Stimulated activated CD4-positive, alpha-beta T cell treated with anti-CD3 and anti-CD28 coated beads, Interleukin-1b, Interleukin-23, amount 100 ng/mL, for 24 hours (primary cell): ENCODE measurements at places on chromosomes 7 and 10.

DNA sequence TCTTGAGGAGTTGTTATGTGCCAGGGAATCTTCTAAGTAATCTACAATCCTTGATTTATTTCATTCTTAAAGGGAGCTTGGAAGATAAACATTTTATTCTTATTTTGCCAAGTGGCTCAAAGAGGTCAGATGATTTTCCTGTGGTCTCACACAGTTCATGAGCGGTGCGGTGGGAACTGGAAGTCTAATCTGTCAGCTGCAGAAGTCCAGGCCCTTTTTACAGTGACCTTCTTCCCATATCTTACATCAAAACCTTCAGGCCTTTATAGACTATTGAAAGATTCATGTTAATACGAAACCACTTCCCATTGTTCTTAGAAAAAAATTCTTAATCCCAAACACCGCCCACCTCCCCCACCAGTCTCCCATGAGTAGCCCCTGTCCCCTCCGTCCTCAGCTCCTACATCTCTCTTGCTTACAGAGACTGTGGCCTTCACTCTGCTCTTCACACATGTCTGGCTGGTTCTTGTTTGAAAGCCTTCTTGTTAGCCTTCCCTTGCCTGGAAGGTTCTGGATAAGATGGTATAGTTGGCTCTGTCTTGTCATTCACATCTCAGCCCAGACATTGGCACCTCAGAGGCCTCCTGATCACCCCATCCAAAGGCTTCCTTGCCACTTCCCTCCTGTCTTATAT is 61.5 kb downstream of the ITGA8 start:
- DNase-seq = no peak

DNA sequence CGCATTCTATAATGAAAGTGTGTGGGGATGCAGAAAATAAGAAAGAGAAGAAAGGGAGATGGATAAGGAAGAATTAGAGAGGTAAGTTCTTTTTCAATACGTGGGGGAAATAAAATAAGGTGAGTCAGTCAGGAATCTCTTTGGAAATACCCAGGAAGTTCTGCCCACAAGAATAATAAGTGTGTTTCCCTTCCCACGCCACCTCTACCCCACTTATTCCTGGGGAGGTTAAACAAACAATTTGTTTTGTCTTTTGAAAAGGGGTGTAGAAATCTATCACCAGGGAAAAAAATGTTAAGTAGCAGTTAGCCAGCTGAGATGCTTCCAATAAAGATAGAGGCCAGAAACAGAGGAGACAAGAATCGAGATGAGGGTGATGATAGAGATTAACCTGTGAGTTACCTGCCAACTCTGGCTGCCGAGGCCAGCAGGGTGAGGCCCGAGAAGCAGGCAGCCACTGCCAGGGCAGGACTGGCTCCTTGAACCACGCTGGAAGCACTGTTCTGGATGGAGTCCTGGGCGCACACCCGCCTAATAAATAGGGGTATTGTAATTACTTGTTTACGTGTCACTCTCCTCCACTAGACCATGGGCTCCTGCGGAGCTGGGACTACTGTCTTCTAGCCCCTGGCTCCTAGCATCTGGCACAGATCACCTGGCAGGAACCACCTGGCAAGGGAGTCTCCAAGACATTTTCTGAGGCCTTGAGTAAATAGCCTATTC is 191.3 kb downstream of the FGFR2 start:
- no peak for DNase-seq

DNA sequence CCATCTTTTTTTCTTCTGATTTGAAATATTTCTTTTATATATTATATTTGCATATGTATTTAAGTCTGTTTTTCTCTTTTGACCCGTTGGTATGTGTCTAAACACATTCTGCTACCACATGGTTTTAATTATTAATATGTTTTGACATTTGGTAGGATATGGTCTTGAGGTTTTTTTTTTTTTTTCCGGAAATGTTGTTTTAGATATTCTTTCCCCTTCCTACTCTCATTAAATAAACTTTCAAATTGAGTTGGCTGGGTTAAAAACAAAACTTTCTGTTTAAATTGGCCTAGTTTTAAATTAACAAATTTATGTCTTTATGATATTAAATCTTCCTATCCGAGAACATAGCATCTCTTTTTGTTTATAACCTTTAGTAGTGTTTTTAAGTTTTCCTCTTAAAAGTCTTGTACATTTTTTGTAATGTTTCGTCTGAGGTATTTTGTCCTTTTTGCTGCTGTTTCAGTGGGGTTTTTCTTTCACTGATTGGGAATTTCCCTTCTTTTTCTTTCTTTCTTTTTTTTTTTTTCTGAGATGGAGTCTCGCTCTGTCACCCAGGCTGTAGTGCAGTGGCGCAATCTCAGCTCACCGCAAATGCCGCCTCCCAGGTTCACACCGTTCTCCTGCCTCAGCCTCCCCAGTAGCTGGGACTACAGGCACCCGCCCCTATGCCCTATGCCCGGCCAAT is 25.4 kb downstream of the STAM start:
- DNase-seq = no peak

- no peak for DNase-seq
These were observed 38.0 kb downstream of the PRKAG2 start for GRCh38 chr7:151838861-151839381.

- DNase-seq = no peak
These were observed 282.8 kb downstream of the AHR start for GRCh38 chr7:17581301-17581700.

- DNase-seq = no peak
These were observed 15.0 kb downstream of the HTRA1 start for GRCh38 chr10:122476333-122476695.

GRCh38 chr7:130982160-130982638 is 248.2 kb upstream of the KLF14 start:
- no peak for DNase-seq
